Pancreas (tissue), 10 donors: ENCODE measurements at places on chromosomes 5 and 9. TPM values are rescaled to one million over a fixed set of nuclear protein-coding genes. Genes with fewer than 3 reads are reported as not detected.

DNA sequence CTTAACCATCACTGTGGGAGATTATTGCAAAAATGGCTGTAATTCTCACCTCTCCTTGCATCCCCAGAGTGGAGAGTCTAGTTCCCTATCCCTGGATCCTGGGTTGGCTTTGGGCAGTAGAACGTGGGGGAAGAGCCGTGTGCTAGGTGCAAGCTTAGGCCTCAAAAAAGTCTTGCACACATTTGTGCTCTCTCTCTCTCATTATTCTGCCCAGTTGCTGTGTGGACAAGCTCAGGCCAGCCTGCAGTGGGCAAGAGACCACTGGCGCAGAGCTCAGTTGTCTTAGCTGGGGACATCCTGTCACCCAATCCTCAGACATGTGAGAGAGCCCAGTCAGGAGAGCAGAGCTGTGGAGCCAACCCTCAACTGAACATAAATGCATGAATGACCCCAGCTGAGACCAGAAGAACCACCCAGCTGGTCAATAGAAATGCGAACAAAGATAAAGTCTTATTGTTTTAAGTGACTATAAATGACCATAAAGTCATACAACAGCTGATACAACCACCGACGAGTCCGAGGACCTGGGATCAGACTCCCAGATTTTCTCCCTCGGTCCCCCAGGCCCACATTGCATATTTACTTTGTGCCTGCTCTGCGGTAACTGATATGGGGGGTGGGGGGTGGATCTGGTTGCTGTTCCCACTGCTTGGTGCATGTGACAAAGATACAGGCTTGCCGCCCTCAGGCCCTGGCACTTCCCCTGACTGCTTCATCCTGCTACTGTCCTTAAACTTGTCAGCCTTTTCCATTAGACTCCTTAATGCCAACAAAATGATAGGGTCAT is 166.4 kb upstream of the MVB12B start:
- no peaks in the 10 kb centered on the region for H3K36me3 ChIP-seq
- no peaks in the 10 kb centered on the region for H3K4me1 ChIP-seq

- H3K27me3 ChIP-seq = no peaks in the 10 kb centered on the region
- H3K27ac ChIP-seq = peak overlapping the region; percentile 89
- peaks cover 25% of the 10 kb centered on the region for H3K4me1 ChIP-seq
Measured at GRCh38 chr9:128921881-128922763, 1.3 kb downstream of the PHYHD1 start.

DNA sequence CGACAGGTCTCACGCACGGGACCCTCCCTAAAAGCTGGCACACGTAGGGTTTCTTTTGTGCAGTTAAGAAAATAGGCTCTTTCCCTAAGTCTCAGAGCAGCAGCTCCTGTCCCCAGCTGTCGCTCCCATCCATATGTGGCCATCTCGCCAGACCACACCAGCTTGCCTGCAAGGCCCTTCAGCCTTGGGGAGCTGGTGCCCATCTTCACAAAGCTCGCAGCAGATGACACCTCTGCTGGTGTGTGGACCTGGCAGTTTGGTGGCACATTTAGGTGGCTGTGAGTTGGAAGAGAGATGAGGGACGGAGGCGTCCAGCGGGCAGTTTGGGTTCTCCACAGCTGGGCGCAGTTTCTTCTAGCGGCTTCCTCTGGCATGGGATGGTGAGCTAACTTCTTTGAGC is 239.0 kb downstream of the FANCC start:
- H3K27ac ChIP-seq = peak overlapping the region; percentile 1
- no peak for DNase-seq
- peaks cover 10% of the 10 kb centered on the region for H3K36me3 ChIP-seq
- no peak overlapping the region for H3K4me3 ChIP-seq
- peaks cover 38% of the 10 kb centered on the region for H3K4me1 ChIP-seq
- no peaks in the 10 kb centered on the region for H3K27me3 ChIP-seq

GRCh38 chr9:1274334-1274733 is 224.2 kb downstream of the DMRT2 start:
- H3K27me3 ChIP-seq = no peaks in the 10 kb centered on the region
- H3K36me3 ChIP-seq = no peaks in the 10 kb centered on the region

DNA sequence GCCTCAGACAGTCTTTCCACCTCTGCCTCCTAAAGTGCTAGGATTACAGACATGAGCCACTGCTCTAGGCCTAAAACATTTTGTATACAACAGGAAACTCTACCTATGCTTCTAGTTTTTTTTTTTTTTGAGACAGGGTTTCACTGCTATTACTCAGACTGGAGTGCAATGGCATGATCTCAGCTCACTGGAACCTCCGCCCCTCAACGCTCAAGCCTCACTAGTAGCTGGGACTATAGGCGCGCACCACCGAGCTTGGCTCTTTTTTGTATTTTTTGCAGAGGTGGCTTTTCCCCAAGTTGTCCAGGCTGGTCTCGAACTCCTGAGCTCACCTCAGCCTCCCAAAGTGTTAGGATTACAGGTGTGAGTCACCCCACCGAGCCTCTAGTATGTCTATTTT is 5.4 kb downstream of the HSPA9 start:
- H3K4me3 ChIP-seq = no peak overlapping the region
- H3K27me3 ChIP-seq = no peaks in the 10 kb centered on the region
- H3K27ac ChIP-seq = no peak overlapping the region
- H3K36me3 ChIP-seq = peaks cover 52% of the 10 kb centered on the region
- H3K4me1 ChIP-seq = peaks cover 4% of the 10 kb centered on the region

The NINJ1 gene
- total RNA-seq = 22.7 TPM
